ENCODE measurements at places on chromosomes 16 and 17.

DNA sequence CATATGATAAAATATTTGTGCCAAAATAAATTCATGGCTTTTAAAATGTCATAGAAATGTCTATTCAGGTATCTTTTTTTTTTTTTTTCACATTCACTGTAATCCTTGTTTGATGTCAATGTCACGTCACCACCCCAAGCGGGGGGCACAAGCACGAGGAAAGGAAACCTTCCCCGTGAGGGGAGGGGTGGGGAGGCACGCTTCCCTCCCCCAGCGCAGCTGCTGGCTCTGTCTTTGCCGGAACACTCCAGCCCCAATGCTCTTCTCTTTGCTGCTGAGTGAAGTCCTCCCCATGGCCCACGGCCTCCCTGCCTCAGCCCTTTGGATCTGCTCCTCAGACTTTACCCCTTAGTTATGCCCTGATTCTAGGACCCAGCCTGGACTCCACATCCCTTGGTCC lies 1.5 kb downstream of the SLC35G3 start:
- DNase-seq, result no peak

- no peak for DNase-seq
Observed at GRCh38 chr16:50430076-50430475, 61.3 kb upstream of the BRD7 start.

- DNase-seq, result no peak
Observed at GRCh38 chr17:82756166-82756565, 4.3 kb downstream of the TBCD start.

GRCh38 chr16:25141648-25142047 lies 30.1 kb downstream of the LCMT1 start:
- no peak for DNase-seq

DNA sequence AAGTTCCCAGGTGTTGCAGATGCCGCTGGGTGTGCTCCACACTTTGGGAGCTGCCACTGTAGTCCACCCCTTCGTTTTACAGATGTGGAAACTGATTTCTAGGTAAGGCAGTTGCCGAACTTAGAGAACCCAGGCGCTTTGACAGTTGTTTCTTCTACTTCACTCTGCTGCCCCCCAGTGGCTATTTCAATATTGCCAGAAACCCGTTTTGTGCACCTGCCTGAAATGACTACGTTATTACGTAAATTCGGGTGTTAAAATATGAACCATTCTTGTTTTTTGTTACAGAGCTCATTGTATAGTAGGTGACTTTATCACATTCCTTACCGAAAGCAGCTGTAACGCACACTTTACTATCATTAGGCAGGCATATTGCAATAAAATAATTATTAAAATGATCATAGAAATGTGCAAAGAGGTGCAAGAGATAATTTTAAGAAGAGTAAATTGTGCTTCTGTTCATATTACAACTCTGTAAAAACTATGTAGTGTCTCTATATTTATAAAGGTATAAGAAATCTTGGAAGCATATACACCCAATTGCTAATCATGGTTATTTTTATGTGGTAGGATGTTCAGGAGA lies 44.9 kb downstream of the OTOA start:
- peak; percentile 88 for DNase-seq

GRCh38 chr17:37608351-37609169 lies 658 bp downstream of the SYNRG start:
- DNase-seq, result no peak

DNA sequence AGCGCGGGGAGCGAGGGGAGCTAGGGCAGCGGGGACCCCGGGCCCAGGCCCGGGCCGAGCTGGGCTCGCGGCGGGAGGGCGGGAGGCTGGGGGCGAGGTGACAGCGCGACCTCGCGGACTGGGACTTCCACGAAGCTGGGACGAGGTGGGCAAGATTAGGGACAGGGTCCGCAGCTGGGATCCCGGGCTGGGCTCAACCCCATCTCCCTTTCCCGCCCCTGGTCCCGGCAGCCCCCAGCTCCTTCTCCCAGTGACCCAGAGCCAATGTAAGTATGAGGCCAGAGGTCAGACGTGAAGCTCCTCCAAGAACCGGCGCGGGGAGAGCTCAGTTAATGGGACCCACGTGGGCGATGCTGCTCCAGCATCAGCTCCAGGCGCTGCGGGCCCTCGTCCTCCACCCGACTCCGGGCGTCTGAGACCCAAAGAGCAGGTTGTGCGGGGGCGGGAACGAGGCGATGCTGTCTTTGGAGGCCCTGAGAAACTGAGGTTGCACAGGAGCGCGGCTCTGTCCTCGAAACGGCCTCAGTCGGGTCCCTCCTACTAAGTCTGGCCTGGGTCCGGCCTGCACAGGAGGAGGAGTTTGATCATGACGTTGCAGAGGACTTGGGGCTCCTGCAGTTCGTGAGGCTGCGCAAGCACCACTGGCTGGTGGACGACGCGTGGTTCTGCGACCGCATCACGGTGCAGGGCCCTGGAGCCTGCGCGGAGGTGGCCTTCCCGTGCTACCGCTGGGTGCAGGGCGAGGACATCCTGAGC lies 585 bp downstream of the ALOX12 start:
- peak; percentile 82 for DNase-seq

- peak; percentile 52 for DNase-seq
Observed at GRCh38 chr16:27439271-27440018, 37.5 kb downstream of the IL21R start.

DNA sequence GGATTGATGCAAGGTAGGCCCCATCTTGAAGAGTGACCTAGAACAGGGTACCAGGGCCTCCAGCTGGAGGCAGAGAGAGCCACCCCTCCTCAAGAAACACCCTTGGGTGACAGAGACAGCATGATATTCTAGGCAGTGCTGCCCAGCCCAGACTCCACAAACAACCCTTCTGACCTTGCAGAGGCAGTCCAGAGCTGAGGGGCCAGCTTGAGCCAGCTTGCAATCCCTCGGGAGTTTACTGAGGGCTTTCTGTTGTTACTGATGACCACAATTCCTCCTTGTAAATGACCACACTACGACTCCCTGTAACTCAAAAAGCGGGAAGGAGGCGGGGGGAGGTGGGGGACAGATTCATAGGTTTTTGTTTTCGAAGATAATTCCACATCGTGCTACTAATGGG lies 18.6 kb upstream of the MNT start:
- DNase-seq, result no peak

DNA sequence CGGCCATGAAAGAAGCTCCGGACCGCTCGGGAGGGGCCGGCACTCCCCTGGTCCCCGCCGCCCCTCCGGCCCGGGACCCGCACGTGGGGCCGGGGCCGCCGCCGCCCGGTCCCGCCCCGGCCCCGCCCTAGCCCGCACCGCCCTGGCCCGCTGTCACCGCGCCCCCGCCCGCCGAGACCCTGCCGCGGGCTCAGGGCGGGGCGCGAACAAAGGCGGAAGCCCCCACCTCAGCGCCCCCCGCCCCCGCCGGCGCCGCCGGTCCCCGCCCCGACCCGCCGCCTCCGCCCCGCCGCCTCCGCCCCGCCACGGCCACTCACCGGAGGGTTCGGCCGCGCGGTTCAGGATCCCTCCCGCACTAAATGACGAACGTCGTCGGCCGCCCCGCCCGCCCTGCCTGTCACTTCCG lies at the start of gene ARHGDIA:
Gene ARHGDIA, minus strand, starts transcription at position 357 of the 406 bp plus-strand sequence. CDS start 1,407 bp downstream, outside the sequence.
- no peak for DNase-seq

DNA sequence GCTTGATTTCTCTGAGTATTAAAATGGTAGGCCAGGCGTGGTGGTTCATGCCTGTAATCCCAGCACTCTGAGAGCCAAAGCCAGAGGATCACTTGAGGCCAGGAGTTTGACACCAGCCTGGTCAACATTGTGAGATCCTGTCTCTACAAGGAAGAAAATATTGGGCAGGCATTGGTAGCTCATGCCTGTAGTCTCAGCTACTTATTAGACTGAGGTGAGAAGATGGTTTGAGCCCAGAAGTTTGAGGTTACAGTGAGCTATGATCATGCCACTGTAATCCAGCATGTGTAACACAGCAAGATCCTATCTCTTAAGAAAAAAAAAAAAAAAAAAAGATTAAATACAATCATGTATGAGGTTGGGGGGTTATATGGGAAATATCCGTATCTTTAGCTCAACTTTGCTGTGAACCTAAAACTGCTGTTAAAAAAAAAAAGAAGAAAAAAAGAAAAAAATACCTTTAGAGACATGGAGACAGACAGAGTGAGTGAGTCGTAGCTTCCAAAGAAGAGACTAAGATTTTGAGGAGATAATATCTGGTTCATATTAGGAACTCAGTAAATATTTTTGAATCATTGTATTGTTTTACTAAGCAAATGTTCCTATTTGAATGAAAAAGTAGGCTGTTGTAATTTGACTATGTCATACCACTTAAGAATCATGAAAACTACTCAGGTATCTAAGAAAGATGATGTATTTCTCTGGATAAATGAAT lies 325.7 kb upstream of the TBX2 start:
- DNase-seq, result no peak

DNA sequence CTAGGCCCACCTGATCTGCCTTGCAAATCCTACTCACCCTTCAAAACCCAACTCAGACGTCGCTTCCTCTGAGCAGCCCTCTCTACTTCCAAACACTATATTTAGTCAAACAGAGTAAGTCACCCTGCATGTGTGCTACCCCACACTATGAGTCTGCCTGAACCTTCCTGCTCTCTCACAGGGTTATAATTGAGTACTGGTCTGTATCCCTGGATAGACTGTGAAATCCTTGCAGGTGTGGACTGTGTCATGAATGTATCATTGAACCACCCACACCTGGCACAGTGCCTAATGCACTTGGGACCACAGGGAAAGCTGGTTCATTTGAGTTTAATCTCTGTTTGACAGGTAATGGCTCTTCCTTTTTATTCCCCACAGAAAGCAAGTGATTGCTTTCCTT lies 3.4 kb downstream of the FBXO39 start:
- DNase-seq, result no peak

DNA sequence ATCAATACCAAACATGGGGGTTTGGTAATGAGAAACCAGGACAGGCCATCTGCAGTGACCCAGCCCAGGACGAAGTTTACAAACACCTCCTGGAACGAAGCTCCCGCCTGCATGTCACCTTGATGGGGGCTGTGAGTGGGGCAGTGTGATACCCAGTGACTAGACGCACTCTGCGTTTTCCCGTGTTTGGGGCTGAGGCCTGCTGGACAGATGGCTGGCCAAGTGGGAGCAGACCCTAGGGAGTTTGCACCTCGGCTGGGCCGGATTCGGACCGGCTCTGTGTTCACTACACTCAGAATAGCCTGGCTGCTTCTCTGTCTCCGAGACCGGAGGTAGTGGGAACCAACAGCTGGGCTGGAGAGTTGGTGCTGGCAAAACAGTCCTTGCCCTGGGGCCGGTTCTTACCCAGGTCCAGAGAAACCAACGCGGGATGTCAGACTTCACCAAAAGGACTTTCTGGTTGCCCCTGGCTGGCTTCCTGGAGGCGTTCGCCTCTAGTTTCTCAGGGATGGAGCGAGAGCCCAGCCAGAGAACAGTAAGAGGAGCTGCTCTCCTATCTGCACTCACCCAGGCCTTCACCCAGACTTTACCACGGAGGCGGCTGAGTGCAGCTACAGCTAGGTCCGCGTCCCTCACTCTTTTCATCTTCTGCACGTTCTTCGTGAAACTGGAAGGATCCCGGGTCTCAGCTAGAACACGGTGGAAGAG lies 20.4 kb downstream of the CARHSP1 start:
- DNase-seq, result no peak

- peak; percentile 47 for DNase-seq
Observed at GRCh38 chr17:3036800-3037199, 26.6 kb downstream of the OR1D5 start.

GRCh38 chr17:39548494-39549225 lies 59.1 kb downstream of the NEUROD2 start:
- no peak for DNase-seq

DNA sequence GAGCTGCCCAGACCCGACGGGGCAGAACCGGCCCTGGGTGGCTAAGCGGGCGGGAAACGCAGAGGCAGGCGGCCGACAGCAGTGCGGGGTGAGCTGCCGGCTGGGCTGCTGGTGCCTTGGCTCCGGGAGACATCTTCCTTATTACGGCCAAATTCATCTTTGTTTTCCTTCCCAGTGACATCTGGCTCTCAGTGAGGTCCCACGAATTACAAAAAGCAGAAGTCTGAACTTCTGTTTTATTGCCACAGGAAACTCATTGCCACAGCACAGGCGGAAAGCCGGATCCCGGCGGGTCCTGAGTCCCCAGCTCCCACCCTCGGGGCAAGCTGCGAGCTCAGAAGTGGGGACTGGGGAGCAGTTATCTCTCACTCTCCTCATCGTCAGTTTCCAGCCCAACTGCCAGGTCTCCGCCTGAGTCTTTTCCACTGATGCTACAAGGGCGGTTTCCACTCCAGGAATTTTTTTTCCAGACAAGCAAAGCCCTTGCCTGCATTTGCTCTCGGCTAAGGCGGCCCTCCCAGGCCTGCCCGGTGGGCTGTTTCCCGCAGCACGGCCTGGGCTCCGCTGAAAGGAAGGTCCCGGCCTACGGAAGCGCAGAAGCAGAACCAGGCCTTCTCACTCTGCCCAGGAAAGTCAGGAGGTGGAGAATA lies 40.3 kb downstream of the CBFA2T3 start:
- no peak for DNase-seq

DNA sequence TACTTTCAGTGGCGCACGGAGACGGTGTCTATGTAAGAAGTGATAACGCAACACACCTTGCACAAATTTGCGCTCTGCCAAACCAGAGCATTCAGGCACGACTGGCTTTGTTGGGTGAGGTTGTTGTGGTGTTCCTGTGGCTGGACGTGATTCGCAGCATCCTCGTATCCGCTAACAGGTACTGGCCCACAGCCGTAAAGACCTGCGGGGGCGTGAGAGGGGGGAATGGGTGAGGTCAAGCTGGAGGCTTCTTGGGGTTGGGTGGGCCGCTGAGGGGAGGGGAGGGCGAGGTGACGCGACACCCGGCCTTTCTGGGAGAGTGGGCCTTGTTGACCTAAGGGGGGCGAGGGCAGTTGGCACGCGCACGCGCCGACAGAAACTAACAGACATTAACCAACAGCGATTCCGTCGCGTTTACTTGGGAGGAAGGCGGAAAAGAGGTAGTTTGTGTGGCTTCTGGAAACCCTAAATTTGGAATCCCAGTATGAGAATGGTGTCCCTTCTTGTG lies 510.9 kb downstream of the KCNJ18 start:
- DNase-seq, result no peak

- no peak for DNase-seq
Observed at GRCh38 chr17:76561799-76562268, 22.0 kb downstream of the PRCD start.

GRCh38 chr17:77387891-77388290 lies 247.1 kb downstream of the SEC14L1 start:
- DNase-seq, result no peak
